ENCODE measurements at places on chromosomes 2 and 18.

GRCh38 chr2:137776697-137777096 is 187.6 kb upstream of the HNMT start:
- no peak for DNase-seq

- no peak for DNase-seq
Observed at GRCh38 chr2:219561179-219562048, 9.9 kb downstream of the OBSL1 start.

GRCh38 chr18:23384778-23385736 is 68.0 kb upstream of the RIOK3 start:
- no peak for DNase-seq

DNA sequence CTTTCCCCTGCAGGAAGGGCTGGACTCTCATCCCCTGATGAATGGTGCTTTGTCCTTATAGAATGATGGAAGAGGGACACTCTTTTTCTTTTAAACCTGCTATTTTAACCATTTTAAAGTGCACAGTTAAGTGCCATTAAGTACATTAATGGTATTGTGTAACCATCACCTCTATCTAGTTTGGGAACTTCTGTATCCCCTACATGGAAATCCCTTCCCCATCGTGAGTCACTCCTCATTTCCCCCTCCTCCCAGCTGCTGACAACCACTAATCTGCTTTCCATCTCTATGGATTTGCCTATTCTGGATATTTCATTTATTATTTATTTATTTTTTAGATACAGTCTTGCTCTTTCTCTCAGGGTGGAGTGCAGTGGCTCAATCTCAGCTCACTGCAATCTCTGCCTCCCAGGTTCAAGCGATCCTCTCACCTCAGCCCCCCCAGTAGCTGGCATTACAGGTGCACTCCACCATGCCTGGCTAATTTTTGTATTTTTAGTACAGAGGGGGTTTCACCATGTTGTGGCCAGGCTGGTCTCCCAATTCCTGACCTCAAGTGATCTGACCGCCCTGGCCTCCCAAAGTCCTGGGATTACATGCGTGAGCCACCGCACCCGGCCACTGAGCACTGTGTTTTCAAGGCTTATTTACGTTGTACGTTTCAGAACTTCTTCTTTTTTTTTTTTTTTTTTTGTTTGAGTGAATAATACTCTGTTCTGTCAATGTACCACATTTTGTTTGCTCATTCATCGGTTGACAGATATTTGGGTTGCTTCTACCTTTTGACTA is 15.8 kb downstream of the DGKD start:
- DNase-seq = peak; percentile 60

Measured in CD14-positive monocyte (primary cell).